ENCODE measurements at places on chromosomes 1 and 21.

GRCh38 chr1:191851799-191852595 is 306.3 kb upstream of the RGS18 start:
- DNase-seq, result no peak

GRCh38 chr1:228938537-228938901 is 203.2 kb downstream of the RHOU start:
- DNase-seq, result no peak

GRCh38 chr1:10965546-10966226 is 46.8 kb upstream of the TARDBP start:
- DNase-seq, result no peak

- no peak for DNase-seq
Observed at GRCh38 chr1:177780096-177780700, 189.7 kb downstream of the SEC16B start.

DNA sequence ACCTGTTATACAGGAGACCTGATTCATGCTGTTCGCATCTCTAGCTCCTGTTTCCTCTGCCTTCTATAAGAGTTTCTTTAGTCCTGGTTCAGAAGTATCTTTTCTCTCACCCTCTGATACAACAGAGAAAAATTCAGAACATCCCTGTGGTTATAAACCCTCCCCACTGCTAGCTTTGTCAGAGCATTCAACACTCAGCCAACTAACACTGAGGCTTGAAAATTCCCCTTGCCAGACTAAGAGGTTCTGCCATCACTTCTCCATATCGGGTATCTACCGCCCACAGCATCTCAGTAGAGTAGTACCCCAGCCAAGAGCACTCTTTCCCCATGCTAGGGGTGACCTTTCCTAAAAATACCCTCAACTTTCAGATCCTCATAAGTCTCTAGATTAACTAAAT is 19.6 kb upstream of the PIK3R3 start:
- no peak for DNase-seq

DNA sequence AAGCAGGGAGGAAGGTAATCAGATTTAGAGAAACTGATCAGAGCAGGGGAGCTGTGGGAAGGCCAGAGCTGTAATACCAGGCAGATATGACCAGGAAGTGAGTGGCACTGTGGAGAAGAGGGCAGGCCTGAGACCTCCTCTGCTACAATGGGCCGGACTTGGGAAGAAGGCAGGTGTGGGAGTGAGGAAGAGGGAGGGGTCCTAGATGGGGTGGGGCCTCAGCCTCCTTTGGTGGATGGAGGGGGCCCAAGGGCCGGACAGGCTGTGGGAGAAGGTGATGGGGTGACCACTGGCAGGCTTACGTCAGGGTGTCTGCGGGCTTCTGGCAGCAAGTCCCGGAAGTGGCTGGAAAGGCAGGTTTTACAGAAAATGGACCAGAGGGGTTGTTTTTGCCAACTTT is 5.0 kb upstream of the HPCA start:
- no peak for DNase-seq

DNA sequence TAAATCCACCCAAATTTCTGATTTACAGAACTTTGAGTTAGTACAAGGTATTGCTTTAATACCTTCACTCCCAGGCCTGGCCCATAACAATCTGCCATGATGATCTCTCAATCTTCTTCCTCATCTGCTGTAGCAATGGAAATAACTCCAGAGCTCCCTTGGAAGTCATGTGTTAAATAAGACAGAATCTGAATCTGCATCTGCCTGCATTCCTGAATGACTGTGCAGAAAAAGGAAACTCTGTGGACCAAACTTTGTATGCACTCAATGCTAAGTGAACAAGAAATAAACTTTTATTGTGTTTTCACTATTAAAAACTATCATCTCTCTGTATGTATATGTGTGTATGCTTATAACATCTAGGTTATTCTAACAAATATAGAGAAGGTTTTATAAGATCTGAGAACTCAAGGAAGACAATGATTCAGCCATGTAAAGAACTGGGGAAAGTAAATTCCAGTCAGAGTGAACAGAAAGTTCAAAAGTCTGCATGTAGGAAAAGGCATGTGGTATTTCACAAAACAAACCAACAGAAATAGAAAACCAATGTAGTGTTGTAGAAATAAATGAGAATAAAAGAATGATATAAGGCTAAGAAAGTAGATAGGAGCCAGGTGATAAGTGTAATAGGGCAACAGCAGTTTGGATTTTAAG is 390.2 kb downstream of the USH2A start:
- DNase-seq, result no peak

DNA sequence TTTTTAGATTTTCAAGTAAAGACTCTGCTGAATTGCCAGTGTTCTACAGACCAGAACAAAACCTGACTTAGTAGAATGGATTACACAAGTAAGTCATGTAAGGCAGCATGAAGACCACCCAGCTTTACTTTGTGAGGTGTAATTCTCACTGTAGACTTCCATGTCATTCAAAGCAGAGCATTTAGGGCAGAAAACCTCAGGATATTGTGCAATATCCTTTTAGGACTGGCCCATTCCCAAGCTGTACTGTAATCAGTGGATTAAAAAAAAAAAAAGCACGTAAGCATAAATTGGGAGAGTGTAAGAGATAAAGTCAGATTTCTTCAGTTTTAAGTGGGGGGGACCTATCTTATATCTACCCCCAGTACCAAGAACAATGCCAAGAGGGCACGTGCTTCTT is 380.5 kb upstream of the PRMT6 start:
- DNase-seq, result no peak

DNA sequence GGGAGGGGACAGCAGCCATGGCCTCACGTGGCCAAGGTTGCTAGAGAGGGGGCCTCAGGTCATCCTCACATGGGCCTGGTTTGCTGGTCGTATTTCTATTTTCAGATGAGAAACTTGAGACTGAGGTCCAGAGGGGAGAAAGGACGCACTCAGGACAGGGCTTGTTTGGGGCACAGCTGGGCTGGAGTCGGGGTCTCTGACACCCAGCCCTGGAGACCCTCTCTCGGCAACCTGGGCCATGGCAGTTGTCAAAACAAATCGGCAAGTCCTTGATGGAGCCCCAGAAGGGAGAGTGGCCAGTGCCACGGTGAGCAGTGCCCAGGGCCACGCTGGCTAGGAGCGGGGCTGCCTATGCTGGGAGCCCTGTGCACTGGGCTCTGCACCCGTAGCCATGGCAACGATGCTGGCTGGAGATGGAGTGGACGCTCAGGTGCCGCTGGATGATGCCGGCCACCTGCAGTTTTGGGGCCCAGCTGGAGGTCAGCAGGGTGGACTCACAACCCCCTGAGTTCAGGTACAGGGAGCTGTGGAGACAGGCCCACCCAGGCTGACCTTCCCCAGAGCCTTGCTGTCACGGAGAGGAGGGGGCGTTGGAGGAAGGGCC is 11.1 kb downstream of the LRRC3 start:
- no peak for DNase-seq

- DNase-seq, result no peak
Observed at GRCh38 chr1:221397606-221398005, 344.3 kb downstream of the DUSP10 start.
